ENCODE measurements at places on chromosomes 6 and 20. TPM values are rescaled to one million over a fixed set of nuclear protein-coding genes. Genes with fewer than 3 reads are reported as not detected.

The F13A1 gene
- total RNA-seq, result not detected

The SOX4 gene
- total RNA-seq, result 42.0 TPM

The MAS1 gene
- not detected for total RNA-seq

The KCNK16 gene
- total RNA-seq, result not detected

The PAX1 gene
- not detected for total RNA-seq

The MARCKS gene
- 104 TPM for total RNA-seq

Measured in smooth muscle cell of trachea (primary cell).